ENCODE measurements at places on chromosomes 2 and 18.

GRCh38 chr2:170243118-170243837 is 65.3 kb downstream of the MYO3B start:
- no peak for DNase-seq

- DNase-seq = no peak
Observed at GRCh38 chr2:68088940-68089339, 26.1 kb upstream of the C1D start.

DNA sequence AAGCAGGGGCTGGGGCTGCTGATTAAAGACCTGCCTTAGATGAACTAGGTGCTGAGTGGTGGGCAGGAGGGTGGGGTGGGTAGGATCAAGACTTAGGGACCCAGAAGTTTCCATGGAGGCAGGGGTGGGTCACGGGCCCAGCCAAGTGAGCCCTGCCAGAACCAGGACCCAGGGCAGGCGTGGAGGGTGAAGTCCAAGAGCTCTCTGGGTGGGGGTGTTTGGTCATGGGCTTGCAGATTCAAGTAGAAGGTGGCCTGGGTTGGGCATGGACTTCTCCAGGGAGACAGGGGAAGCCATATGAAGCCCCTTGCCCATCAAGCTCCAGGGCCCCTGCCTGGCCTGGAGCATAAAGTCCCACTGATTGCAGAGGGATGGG is 168.8 kb downstream of the SMAD7 start:
- DNase-seq = no peak

- DNase-seq = no peak
Observed at GRCh38 chr2:30847841-30848240, 40.6 kb upstream of the CAPN13 start.

- DNase-seq = no peak
Observed at GRCh38 chr2:232348936-232349335, 29.6 kb upstream of the ALPP start.

DNA sequence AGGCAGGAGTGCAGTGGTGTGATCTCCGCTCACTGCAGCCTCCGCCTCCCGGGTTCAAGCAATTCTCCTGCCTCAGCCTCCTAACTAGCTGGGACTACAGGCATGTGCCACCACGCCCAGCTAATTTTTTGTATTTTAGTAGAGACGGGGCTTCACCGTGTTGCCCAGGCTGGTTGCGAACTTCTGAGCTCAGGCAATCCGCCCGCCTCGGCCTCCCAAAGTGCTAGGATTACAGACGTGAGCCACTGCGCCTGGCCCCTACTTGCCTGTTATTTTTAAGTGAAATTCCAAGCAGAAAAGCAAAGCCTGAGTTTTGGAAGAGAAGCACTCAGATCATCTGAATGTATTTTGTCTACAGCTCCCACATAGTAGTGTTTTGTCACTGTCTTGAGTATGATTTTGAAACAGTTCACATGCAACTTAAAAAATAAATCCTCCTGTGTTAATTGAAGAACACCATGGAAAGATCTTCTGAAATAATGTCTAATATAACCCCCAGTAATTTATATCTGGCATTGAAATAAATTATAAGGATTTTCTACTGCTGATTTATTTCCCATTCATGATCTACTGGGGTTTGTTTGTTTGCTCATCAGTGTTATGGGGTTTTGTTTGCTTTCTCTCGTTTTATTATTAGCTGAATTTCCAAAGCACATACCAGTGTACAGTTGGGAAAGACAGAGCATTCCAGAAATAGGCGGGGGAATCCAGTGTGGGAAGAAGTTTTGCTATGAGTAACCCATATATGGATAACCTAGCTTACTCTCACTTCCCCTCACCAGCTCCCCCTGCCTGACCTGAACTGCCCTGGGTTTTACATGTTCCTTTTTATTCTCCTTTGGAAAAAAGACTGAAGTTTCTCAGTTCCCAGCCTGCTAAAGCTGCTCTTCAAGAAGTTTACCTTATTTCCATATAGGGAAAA is 80.1 kb upstream of the MAP3K20 start:
- no peak for DNase-seq

GRCh38 chr18:63646936-63647335 is 2.9 kb upstream of the SERPINB4 start:
- DNase-seq = no peak

DNA sequence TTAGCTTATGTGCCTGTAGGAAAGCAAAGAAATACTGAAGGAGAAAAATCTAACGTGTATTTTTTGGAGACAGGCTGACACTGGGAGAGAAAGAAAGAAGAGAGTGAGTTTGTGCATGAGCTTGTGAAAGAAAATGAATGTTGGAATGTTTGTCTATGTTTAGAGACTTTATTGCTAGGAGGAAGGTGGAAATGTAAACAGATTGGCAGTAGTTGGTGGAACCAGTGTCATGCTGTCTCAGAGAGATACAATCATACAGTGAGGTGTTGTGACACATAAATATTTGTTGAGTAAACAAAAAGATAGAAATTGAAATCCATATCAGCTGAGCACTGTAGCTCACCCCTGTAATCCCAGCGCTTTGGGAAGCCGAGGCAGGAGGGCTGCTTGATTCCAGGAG is 222.2 kb upstream of the MEIS1 start:
- DNase-seq = no peak

DNA sequence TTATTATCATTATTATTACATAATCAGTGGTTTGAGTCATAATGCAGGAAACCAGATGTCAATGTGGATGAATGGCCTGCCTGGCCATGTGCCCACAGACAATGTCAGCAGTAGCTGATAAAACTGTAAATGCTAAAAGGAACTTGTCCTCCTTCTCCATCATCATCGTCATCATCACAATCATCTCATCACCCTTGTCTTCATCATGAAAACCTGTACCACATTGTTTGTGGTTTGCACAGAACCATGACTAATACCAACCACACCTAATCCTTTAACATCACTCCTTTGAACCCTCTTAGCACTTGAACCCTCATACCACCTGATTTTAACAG is 96.0 kb downstream of the HNMT start:
- no peak for DNase-seq

GRCh38 chr2:192634557-192634956 is 439.8 kb upstream of the TMEFF2 start:
- DNase-seq = no peak

DNA sequence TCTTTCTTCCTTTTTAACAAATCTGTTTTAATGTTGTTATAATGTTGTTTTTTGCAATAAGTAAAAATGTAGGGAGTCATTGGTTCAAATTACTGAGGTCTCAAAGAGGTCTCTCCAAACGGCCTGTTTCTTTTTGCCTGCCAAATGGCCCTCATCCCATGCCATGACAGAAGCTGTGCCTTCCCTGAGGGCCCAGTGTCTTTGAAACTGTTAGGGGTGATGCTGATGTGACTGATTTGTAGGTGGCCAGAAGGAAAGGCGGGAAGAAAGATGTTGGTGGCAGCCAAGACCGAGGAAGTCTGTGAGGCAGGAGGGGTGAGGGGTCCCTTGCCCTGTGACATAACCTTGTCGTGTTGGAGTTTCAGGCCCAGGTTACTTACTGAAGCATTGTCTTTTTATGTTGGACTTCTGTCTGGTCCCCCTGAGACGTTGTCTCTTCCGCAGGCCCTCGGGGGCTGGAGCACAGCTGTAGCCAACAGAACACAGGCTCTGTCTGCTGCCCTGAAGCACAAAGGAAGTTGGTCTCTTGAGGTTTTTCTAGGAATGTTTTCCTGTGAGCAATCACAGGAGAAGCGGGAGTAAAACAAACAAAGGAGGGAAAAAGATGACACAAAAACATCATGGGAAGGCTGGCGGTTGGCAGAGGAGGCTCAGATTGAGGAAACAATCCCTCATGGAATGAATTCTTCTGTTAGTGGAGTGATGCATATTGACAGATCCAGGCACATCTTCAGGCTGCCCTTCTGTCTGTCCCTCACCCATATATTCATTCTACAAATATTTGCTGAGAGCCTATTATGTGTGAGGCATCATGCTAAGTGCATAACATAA is 4.9 kb upstream of the ST3GAL5 start:
- DNase-seq = no peak

- no peak for DNase-seq
Observed at GRCh38 chr2:192500550-192501200, 305.9 kb upstream of the TMEFF2 start.

DNA sequence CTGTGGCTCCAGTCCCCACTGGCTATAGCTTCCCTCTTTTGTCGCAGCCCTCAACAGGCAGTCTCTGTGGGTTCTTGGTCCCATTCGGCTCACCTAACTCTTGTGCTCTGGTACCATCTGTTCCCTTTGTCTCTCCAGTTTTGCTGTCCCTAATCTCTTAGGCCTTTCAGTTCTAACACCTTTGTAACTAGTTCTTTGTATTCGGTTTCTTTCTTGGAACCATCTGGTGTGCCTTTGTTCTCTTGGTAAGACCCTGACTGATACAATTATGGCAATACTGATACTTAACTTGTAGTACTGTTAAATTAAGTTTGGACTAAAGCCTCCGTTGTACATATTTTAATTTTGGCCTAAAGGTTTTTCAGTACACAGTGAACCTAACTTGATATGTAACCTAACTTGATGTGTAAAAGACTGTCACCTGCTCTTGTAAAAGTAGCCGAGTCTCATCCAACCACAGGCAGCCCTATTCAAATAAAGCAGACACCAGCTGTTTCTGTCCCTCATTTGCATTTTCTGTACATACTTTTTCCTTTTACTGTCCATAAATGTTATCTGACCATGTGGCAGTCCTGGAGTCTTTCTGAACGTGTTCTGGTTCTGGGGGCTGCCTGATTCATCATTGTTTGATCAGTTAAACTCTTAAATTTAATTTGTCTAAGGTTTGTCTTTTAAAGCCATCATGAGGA is 4.8 kb upstream of the MRPL44 start:
- DNase-seq = no peak

DNA sequence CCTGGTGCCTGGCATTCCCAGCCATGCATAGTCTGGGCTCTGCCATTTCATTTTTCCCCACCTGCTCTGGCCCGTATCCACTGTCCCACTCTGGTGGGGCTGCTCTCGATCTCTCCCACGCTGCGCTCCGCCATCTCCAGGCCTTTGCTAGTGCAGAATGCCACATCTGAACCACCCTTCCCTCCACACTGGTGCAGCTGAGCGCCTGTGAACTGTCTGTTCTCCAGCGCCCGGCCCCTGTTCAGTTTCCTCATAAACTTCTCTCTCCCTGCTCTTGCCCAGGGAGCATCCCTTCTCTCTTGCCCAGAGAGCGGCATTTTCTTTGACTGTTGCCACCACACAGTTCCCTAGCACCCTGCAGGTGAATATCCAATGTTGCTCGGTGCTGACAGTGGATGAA is 21.5 kb downstream of the POMC start:
- no peak for DNase-seq

GRCh38 chr2:51722311-51722710 is 690.4 kb upstream of the NRXN1 start:
- DNase-seq = no peak

DNA sequence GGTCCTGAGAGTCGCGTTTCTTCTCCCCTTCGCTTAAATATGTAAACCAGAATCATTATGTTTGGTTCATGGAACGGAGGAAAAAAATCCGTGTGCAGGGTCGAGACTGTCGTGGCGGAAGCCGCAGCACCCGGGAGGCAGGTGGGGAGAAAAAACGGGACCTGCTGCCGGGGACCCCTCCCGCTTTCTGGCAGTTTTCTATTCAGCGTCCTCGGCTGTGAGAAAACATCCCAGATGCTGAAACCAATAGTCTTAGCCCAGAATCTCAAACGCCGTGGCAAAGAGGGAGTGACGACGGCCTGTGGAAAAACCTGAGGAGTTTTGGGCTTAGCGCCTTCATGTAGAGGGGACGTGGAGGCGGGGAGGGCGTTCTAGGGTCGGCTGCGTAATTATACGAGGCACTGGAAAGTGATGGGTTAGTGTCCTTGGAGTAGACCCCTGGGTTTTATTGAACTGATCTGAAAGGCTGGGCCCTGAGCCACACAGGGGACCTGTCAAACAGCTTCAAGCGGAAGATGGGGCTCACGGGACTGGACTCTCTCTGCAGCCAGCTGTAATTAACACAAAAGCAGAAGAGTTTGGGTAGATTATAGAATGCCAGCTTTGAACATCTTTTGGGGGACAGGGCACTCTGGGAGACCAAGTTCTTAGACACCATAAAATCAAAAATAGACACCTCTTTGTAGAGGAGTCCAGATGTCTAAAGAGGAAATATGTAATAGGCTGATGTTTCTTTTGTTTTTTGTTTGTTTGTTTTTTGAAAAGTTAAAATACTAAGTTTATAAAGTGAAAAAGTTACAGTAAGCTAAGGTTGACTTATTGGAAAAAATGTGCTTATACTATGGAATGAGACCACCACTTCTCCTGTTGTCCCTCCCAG is 834 bp upstream of the BUB1 start:
- DNase-seq = no peak

DNA sequence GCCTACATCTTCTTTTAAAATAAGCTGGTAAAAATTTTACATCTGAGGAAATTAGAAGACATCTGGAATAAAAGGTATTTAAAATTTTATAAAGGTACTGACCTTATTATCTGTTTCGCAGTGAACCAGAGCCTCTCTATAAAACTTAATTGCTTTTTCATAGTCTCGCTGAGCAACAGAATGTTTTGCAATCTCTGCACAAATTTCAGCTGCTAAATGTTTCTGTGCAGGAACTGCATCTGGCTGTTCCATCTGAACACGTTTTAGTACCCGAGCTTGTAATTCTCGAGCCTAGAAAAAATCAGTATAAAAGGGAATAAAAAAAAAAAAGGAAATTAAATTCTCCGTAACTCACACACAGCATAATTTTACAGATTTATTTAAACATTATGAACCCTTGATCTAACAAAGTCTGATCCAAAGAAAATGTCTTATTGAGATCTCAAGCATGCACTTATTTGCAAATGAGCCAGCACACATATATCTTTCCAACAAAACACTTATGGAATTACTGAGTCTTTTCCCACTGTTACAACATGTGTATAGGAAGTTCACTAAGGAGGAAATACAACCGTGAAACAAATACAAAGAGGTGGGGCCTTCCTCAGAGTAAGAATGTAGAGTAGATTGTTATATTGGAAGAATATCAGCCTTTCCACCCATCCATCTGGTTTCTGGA is 51.8 kb downstream of the TTC21B start:
- no peak for DNase-seq

All from stimulated activated CD8-positive, alpha-beta memory T cell treated with anti-CD3 and anti-CD28 coated beads, Interleukin-7, amount 100 ng/mL, for 4 hours (primary cell).